ENCODE measurements at places on chromosomes 5 and 9. TPM values are rescaled to one million over a fixed set of nuclear protein-coding genes. Genes with fewer than 3 reads are reported as not detected.

The PCDHB15 gene
- total RNA-seq = not detected

DNA sequence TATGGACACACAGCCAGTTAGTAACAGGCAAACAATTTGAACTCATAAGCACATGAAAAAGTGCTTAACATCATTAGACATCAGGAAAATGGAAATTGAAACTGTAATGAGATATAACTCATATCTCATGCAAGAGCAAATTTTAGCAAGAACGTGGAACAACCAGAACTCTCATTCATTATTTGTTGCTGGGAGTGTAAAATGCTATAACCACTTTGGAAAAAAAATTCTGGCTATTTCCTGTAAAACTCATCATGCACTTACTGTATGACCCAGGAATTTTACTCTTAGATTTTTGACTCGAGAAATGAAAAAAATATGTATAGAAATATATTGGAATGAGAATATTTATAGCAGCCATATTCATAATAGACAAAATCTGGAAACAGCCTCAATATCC lies 205.7 kb upstream of the PUM3 start:
- no peak overlapping the region for H3K27ac ChIP-seq
- H3K4me1 ChIP-seq = no peaks in the 10 kb centered on the region
- no peak for DNase-seq
- H3K36me3 ChIP-seq = no peaks in the 10 kb centered on the region
- H3K4me3 ChIP-seq = no peak overlapping the region

- no peaks in the 10 kb centered on the region for H3K4me1 ChIP-seq
- DNase-seq = no peak
- no peak overlapping the region for H3K4me3 ChIP-seq
- H3K36me3 ChIP-seq = no peaks in the 10 kb centered on the region
- H3K27me3 ChIP-seq = no peaks in the 10 kb centered on the region
These were observed 288.0 kb upstream of the IRX4 start for GRCh38 chr5:2170761-2171160.

- H3K27ac ChIP-seq = no peak overlapping the region
- H3K36me3 ChIP-seq = no peaks in the 10 kb centered on the region
- no peaks in the 10 kb centered on the region for H3K27me3 ChIP-seq
- H3K4me1 ChIP-seq = no peaks in the 10 kb centered on the region
- no peak overlapping the region for H3K4me3 ChIP-seq
These were observed 108.7 kb downstream of the MUSK start for GRCh38 chr9:110777196-110777875.

DNA sequence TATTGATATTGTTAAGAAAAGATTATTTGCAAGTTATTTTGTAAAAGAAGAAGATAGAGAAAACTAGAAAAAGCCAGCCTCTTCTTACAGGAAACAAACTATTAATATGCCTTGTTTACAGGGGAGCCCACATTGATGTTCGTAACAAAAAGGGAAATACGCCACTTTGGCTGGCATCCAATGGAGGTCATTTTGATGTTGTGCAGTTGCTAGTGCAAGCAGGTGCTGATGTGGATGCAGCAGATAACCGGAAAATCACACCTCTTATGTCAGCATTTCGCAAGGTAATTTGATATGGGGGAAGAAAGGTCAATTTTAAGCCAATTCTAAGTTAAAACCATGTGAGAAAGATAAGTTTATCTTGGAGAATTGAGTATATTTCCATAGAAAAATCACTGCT lies 37.6 kb upstream of the EIF4EBP3 start:
- H3K27ac ChIP-seq = no peak overlapping the region
- DNase-seq = no peak
- no peaks in the 10 kb centered on the region for H3K4me1 ChIP-seq
- no peak overlapping the region for H3K4me3 ChIP-seq

DNA sequence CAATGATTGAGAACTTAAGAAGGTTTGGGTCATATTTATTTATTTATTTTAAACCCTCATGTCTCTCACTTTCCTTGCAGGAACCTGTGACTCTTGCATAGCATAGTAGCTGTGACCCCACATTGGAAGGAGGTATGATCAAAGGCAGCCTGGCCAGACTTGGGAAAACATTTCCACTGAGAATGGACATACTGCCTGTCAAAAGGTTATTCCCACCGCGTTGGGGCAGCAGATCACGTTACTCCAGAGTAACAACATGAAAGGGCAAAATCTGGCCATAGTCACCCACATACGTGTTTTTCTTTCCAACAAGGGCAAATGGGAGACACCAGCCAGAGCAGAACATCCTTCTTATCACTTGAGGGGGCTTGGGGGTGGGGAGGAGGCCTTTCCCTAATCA lies 95.7 kb downstream of the ARL15 start:
- no peak overlapping the region for H3K4me3 ChIP-seq
- no peaks in the 10 kb centered on the region for H3K36me3 ChIP-seq
- no peaks in the 10 kb centered on the region for H3K4me1 ChIP-seq
- no peak for DNase-seq

The PDLIM4 gene
- not detected for total RNA-seq

GRCh38 chr9:101477214-101477613 lies 41.6 kb upstream of the ALDOB start:
- no peaks in the 10 kb centered on the region for H3K36me3 ChIP-seq
- peaks cover 21% of the 10 kb centered on the region for H3K27me3 ChIP-seq
- DNase-seq = no peak
- no peak overlapping the region for H3K4me3 ChIP-seq

The SLC4A9 gene
- total RNA-seq = 0.07 TPM

GRCh38 chr9:93598647-93599241 lies 22.4 kb downstream of the PHF2 start:
- peak overlapping the region; percentile 37 for H3K27ac ChIP-seq
- H3K36me3 ChIP-seq = peaks cover 5% of the 10 kb centered on the region
- H3K4me1 ChIP-seq = peaks cover 27% of the 10 kb centered on the region
- H3K4me3 ChIP-seq = no peak overlapping the region
- no peaks in the 10 kb centered on the region for H3K27me3 ChIP-seq
- DNase-seq = peak; percentile 44

DNA sequence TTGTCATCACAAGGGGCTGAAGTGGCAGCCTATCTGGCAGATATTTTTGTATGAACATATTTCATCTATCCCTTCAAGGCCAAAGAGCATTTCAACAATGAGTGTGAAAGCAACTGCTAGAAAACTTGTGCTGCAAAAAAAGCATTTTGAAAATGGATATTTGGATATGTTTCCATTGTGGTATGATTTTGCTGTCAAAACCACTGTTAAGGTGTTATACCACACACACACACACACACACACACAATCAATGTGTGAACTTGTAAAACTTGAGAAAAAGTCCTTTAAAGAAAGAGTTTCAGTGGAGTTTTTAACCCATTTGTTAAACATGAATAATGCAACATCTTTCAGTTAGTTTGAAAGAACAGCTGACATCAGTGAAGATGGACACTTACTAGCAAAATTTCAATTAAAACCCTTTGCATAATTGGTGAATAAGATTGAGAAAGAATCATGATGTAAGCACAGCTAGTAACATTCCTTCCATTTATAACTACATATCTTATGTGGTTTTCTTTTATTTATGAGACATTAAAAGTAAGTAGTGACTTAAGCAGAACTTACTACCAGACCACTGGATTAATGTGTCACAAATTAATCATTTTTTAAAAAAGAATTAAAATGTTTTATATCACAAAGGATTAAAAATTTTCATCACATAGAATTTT lies 182.6 kb upstream of the GNA14 start:
- H3K27me3 ChIP-seq = no peaks in the 10 kb centered on the region
- no peak for DNase-seq
- H3K27ac ChIP-seq = no peak overlapping the region
- H3K4me3 ChIP-seq = no peak overlapping the region
- H3K36me3 ChIP-seq = peaks cover 2% of the 10 kb centered on the region
- H3K4me1 ChIP-seq = peaks cover 17% of the 10 kb centered on the region

The PCDHB14 gene
- not detected for total RNA-seq

DNA sequence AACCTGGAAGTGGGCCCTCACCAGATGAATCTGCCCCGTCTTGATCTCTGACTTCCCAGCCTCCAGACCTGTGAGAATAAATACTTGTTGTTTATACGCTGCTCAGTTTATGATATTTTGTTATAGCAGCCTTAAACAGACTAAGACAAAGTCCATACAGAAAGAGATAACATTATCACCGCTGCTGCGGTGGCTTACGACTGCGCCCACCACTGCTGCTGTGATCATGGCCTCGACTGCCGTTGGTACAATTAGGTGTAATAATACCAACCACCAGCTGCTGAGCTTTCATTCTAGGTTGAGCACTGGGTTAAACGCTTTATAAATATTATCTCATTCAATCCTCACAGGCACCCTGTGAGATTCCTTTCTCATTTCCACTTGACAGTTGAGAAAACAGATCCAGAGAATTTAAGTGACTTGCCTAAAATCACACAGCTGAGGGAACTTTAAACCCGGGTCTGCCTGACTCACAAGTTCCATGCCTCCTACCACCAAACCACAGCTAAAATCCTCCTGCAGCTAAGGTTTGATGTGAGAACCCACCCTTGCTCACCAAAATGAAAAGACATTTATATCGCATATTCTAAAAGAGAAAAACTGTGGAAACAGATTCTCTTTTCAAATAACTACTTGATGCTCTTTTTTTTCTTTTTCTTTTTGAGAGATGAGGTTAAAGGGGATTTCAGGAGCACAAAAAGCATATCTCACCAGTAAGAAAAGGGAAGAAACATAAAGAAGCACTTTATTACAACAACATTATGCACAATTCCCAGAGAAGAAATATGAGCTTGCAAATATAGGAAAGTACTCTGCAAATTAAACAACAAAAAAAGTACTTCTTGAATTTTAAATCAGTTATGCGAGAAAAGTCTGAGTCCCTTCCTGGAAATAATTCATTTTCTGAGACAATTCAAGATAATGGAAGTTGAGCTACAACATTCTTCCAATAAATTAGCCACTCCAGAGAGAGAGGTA lies 23.9 kb downstream of the GOLM1 start:
- H3K4me3 ChIP-seq = no peak overlapping the region
- no peak for DNase-seq
- H3K4me1 ChIP-seq = peaks cover 10% of the 10 kb centered on the region
- no peaks in the 10 kb centered on the region for H3K36me3 ChIP-seq

GRCh38 chr5:16894236-16895057 lies 41.6 kb downstream of the MYO10 start:
- H3K4me3 ChIP-seq = no peak overlapping the region
- no peaks in the 10 kb centered on the region for H3K36me3 ChIP-seq
- no peaks in the 10 kb centered on the region for H3K27me3 ChIP-seq
- DNase-seq = no peak

- H3K27ac ChIP-seq = no peak overlapping the region
- H3K27me3 ChIP-seq = no peaks in the 10 kb centered on the region
- H3K36me3 ChIP-seq = no peaks in the 10 kb centered on the region
- no peaks in the 10 kb centered on the region for H3K4me1 ChIP-seq
These were observed 53.8 kb upstream of the EDIL3 start for GRCh38 chr5:84438456-84438855.

The CYSRT1 gene
- total RNA-seq = 0.89 TPM

- no peaks in the 10 kb centered on the region for H3K36me3 ChIP-seq
- no peak for DNase-seq
- H3K4me3 ChIP-seq = no peak overlapping the region
These were observed 172.0 kb downstream of the DENND1A start for GRCh38 chr9:123757960-123758359.

The IL3 gene
- 1.5 TPM for total RNA-seq

The FLT4 gene
- total RNA-seq = 1.7 TPM

DNA sequence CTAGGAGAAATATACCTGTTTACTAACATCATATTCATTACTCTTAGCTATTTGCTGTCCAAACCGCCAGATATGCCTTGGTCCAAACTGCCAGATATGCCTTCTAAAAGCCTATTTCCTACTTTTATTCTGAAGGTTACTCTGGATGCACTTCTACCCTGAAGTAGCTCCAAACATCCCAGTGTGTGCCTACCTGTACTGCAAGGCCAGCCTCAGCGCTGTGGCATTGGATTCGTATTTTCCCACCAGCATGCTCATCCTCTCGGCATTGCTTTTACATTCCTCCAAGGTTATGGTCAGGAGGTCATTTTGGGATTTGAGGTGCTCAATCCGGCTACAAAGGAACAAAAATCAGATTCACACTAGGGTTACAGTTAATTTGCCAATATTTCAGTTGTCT lies 94.3 kb downstream of the DCP2 start:
- H3K4me1 ChIP-seq = no peaks in the 10 kb centered on the region
- DNase-seq = no peak
- H3K27me3 ChIP-seq = no peaks in the 10 kb centered on the region
- H3K27ac ChIP-seq = no peak overlapping the region

DNA sequence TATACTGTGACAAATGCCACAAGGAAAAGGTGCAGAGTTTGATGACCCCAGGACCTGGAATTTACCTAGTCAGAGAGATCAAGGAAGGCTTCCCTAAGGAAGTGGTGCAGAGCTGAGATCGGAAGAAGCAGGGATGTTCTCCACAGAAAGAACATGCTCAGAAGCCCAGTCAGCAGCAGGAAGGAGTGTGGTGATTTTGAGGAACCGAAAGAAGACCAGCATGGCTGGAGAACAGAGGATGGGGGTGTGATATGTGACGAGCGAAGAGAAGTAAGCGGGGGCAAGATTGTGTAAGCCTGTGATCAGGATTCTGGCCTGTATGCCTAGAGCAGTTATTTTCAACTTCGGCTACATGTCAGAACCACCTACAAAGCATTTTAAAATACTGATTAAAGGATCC lies 18.7 kb upstream of the PIK3R1 start:
- H3K4me1 ChIP-seq = peaks cover 19% of the 10 kb centered on the region
- no peak overlapping the region for H3K4me3 ChIP-seq

The HSPA4 gene
- 105 TPM for total RNA-seq

- no peak overlapping the region for H3K4me3 ChIP-seq
- DNase-seq = no peak
- H3K27me3 ChIP-seq = peaks cover 3% of the 10 kb centered on the region
- H3K36me3 ChIP-seq = no peaks in the 10 kb centered on the region
- H3K27ac ChIP-seq = no peak overlapping the region
These were observed 40.0 kb upstream of the SMIM23 start for GRCh38 chr5:171745602-171746001.

- no peaks in the 10 kb centered on the region for H3K4me1 ChIP-seq
- no peak overlapping the region for H3K27ac ChIP-seq
- peaks cover 5% of the 10 kb centered on the region for H3K27me3 ChIP-seq
- DNase-seq = no peak
- no peak overlapping the region for H3K4me3 ChIP-seq
These were observed 125.3 kb downstream of the DPYSL3 start for GRCh38 chr5:147384346-147385193.

- H3K36me3 ChIP-seq = no peaks in the 10 kb centered on the region
- no peak overlapping the region for H3K4me3 ChIP-seq
- no peak for DNase-seq
- no peaks in the 10 kb centered on the region for H3K4me1 ChIP-seq
These were observed 533.3 kb downstream of the LRRC70 start for GRCh38 chr5:63111891-63112290.

- no peak overlapping the region for H3K4me3 ChIP-seq
- H3K27ac ChIP-seq = no peak overlapping the region
- no peak for DNase-seq
- no peaks in the 10 kb centered on the region for H3K36me3 ChIP-seq
- peaks cover 13% of the 10 kb centered on the region for H3K27me3 ChIP-seq
- peaks cover 6% of the 10 kb centered on the region for H3K4me1 ChIP-seq
These were observed 63.5 kb upstream of the RAD23B start for GRCh38 chr9:107219486-107220077.

Data from activated CD8-positive, alpha-beta memory T cell treated with anti-CD3 and anti-CD28 coated beads, Interleukin-2, amount 10 ng/mL, durations not matched to agents 7 days and 5 days (primary cell).